ENCODE measurements at places on chromosomes 5 and 9.

DNA sequence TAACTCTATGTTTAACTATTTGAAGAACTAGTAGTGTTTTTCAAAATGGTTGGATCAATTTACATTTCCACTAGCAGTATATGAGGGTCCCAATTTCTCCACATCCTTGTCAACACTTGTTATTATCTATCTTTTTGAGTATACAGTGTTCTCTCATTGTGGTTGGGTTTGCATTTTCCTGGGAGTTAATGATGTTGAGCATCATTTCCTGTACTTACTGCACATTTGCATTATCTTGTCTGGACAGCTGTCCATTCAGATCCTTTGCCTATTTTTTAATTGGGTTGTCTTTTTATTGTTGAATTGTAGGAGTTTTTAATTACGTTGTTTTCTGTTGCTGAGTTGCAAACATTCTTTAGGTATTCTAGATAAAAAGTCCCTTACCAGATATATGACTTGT, 103.4 kb upstream of the LRRTM2 start:
- DNase-seq = no peak

DNA sequence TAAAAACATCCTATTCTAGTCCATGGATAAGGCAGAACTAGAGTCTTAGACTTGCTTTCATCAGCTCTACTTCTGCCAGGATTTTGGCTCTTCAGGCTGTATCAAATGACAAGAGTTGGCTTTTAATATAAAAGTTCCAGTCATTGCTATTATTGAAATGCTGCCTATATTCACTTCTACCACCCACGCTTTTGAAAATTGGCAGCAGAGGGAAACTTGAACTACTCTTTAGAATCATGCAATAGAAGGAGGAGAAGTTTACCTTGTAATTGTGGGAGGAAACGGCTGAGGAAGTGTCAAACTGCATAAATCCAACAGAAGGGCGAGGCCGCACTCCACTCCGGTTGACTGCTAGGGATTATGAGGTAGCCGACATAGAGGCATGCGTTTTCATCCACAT, 122.6 kb upstream of the BASP1 start:
- DNase-seq = no peak

DNA sequence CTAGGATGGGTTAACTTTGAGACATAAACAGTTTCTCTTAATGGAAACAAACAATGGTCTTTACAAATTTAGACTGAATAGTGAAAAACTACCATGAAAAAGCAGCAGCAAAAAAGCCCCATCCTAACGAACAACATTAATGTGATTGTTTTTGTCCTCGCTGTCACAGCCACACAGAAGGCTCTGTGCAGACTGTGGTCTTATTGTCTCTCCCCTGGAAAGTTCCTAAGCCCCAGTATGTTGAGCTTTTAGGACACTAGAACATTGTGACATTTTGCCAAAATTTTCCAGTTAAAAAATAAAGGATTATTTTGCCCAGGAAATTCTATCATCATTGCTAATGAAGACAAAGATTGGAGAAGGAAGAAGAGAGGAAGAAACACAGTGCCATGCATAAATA, 12.6 kb upstream of the SOWAHA start:
- DNase-seq = no peak

DNA sequence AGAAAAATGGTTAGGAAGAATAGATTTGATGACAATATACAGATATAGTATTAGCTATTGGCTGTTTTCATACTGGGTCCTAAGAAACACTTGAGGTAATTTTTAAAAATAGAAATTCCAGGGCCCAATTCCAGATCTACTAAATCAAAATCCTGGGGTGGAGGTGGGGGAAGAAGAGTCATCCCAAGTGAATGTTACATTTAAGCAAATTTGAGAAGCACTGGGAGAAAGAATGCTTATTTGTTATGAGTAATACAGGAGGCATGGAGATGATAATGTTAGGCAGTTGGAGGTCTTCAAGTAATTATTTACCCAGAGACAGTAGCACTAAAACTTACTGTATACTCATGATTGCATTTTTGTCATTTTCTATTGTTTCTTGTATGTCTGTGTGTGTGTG, 93.0 kb upstream of the DAB2 start:
- DNase-seq = peak; percentile 53

DNA sequence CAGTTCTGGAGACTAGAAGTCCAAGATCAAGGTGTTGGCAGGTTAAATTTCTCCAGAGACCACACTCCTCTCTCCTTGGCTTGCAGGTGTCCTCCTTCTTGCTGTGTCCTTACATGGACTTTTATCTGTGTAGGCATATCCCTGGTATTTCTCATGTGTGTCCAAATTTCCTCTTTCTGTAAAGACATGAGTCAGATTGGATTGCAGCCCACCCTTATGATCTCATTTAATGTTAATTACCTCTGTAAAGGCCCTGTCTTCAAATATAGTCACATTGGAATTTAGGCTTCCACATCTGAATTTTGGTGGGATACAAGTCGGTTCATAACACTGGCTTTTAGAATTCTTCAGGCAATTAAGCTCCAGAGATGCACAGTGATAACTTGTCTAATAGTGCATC, 322.2 kb upstream of the GRIA1 start:
- DNase-seq = peak; percentile 11

- DNase-seq = no peak
Observed at GRCh38 chr5:96431376-96432187, 1.5 kb downstream of the PCSK1 start.

DNA sequence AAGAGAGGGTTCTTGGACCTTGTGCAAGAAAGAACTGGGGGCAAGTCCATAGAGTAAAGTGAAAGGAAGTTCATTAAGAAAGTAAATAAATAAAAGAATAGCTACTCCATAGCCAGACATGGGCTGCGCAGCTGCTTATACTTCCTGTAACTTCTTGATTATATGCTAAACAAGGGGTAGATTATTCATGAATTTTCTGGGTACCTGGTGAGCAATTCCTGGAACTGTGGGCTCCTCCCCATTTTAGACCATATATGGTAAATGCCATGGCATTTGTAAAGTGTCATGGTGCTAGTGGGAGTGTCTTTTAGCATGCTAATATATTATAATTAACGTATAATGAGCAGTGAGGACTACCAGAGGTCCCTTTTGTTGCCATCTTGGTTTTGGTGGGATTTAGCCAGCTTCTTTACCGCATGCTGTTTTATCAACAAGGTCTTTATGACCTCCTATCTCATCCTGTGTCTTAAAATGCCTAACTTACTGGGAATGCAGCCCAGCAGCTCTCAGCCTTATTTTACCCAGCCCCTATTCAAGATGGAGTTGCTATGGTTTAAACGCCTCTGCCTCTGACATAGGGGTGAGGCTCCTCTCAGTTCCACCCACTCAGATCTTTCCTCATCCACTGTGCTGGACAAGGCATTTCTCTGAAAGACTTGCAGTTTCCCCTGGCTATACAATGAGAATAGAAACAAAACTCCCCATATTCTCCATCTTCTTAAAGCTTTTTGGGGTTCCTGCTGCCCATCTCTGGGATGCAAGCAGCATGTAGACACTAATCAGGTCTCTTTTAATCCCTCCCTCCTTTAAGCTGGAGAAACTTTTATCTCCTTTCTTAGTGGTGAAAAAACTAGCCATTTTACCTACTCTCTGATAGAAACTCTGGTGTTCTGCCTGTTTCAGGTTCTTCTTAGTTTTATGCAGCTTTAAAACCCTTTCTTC, 91.2 kb downstream of the ARRDC3 start:
- no peak for DNase-seq

GRCh38 chr9:131981116-131981776, 98.4 kb downstream of the MED27 start:
- no peak for DNase-seq

DNA sequence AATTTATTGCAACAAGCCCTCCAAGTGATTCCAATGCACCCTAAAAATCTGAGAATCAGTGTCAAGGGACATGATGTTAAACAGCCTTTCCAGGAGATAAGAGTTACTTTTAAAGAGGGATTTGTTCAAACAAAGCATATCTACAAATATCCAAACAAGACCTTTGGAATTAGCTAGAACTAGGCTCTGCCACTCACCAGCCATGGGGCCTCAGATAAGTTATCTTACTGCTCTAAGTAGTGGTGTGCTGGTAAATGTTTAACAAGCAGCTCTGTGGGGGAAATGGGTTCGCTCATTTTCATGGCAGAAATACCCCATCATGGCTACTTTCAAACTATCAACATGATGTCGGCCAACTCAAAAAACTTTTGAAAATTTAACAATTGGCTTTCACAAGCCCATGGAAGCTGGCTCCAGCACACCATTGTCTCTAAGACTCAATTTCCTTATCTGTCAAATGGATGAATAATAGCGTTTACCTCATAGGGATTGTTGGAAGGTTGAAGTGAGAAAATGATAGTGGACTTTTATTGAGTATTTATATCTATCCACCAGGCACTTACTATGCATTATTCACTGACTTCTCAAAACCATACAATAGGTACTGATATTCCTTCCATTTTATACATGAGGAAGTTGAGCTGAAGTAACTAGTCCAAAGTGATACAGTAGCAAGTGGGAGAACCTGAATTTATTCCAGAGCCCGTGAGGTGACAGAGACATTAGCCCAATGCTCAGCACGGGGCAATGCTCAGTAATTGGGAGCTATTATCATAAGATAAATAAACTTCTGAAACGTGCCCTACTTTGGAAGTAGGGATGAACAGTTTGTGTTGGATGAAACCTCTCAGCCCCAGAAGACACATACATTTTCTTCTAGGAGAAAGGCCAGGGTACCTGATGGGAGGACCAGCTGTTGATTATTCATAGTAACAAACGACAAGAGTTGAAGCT, 43.2 kb downstream of the SH3RF2 start:
- no peak for DNase-seq

DNA sequence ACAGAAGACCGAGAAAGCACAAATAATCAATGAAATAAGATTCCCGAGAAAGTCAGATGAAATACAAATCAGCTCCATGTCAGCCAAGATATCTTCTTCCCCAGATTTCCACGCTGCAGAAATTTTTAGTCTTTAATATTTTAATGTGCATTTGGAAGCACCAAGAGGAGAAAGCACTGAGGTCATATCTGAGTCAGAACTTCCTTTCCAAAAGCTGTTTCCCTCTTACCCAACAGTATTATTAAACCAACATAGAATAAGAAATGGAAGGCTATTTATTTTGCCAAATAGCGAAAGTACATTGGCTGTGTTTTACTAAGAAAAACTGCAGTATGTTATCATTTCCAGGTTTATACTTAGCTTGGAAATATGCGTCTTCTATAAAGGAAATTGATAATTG, 772.1 kb upstream of the CDH9 start:
- no peak for DNase-seq

- no peak for DNase-seq
Observed at GRCh38 chr5:133523013-133523658, 89.2 kb downstream of the FSTL4 start.

- no peak for DNase-seq
Observed at GRCh38 chr9:72480921-72481320, 40.5 kb upstream of the TMC1 start.

GRCh38 chr5:74949976-74950375, 83.8 kb upstream of the FAM169A start:
- DNase-seq = no peak

GRCh38 chr9:110975969-110976368, 62.3 kb downstream of the LPAR1 start:
- no peak for DNase-seq

GRCh38 chr5:150227606-150228273, 37.9 kb downstream of the SLC6A7 start:
- DNase-seq = no peak

- no peak for DNase-seq
Observed at GRCh38 chr5:157575381-157576020, at the start of gene ADAM19. Gene ADAM19 (minus strand): TSS chr5:157575775. CDS start chr5:157575696, 79 bp downstream.

GRCh38 chr9:36501727-36502126, 71.0 kb upstream of the MELK start:
- no peak for DNase-seq

GRCh38 chr5:53045263-53045662, 56.1 kb downstream of the ITGA2 start:
- no peak for DNase-seq

DNA sequence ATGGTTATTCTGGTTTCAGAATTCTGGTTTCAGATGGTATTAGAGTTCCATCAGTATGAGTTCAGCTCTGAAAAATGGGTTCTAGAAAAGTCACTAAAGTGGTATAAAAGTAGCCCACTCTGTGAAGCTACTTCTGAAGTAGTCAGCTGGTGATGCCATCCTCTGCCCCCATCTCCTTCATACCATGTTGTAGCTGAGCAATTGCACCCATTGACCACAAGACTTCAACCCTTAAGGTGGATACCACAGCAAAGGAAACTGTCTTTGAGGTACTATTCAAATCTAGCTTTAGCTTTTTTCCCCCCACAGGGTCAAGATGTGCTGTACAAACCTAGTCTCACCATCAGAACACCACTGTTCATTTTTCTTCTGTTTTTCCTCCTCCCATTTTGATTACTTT, 444.9 kb downstream of the DMAC1 start:
- no peak for DNase-seq

DNA sequence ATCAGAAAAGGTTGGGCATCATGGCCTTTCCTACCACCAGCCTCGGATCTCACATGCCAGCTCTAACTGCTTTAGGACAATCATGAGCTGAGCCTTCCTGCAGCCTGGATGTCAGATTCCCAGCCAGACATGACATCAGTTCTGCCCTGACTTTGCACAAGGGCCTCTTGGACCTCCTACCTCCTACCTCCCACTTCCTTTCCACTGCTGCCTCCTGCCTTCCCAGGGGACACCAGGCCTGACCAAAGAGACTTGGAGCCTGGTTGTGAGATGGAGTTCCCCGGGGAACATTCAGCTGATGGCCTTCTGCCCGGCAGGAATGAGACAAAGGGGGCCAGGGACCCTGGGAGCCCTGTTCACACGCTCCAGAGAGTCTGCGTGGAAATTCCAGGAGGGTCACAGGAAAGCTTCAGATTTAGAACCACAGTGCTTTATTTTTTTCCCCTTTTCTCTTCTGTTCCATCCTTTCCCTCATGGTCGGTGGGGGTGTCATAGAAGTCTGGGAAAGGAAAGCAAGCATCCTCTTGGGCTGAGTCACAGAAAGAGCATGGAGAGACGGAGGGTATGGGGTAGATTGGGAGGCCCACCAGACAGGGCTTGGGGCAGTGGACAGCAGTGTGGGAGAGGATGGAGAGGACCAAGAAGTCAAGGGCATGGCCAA, 35.4 kb upstream of the IL17B start:
- no peak for DNase-seq

- no peak for DNase-seq
Observed at GRCh38 chr5:133757396-133757945, 145.1 kb upstream of the FSTL4 start.

DNA sequence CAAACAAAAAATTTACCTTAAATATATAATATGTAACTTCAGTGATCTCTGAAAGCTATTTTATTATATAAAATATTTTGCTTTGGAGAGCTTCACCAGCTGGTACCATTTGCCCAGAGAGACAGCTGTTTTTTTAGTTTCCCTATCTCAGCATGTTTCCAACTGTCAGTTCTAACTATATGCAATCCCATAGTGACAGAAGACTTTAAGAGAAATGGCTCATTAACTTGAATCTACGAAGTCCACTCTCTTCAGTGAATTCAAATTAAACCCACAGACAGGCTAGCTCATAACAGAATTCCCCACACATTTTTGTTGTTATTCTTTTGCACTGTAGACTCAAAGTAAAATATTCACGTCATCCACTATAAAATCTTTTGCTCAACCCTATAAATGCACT, 251.8 kb upstream of the POU5F2 start:
- DNase-seq = no peak

GRCh38 chr5:170353011-170353761, 36.0 kb downstream of the KCNMB1 start:
- DNase-seq = no peak
